Left lobe of liver (tissue), 2 donors: ENCODE measurements at places on chromosomes 11 and 22.

DNA sequence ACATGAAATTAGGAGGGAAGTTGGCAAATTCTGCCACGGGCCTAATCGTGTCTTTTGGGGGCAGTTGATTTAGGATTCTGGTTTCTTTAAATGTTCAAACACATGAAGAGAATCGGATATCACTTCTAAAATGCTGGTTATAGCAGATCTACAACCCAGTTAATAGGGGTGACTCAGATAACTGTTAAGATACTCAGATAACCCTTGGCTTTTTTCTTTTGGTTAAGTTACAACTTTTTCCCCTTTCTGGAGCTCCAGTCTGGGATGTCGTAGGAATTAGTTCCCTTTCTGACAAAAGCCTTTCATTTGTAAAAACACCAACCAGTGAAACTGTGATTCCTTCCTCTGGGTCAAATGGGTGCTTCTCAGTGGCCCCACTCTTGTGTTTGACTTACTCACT lies 976 bp downstream of the DEPDC7 start:
- no peak for DNase-seq

- DNase-seq, result no peak
These were observed 44.3 kb downstream of the POLD3 start for GRCh38 chr11:74636630-74637184.

GRCh38 chr11:118088531-118088930 lies 1.8 kb upstream of the SMIM35 start:
- DNase-seq, result no peak

- DNase-seq, result no peak
These were observed 11.9 kb downstream of the HIRA start for GRCh38 chr22:19419464-19420178.

- no peak for DNase-seq
These were observed 1.7 kb upstream of the TUBGCP6 start for GRCh38 chr22:50246242-50247175.

- DNase-seq, result no peak
These were observed 192.6 kb downstream of the HIPK3 start for GRCh38 chr11:33449798-33450197.

GRCh38 chr11:76410851-76411357 lies 29.8 kb downstream of the GVQW3 start:
- DNase-seq, result no peak

DNA sequence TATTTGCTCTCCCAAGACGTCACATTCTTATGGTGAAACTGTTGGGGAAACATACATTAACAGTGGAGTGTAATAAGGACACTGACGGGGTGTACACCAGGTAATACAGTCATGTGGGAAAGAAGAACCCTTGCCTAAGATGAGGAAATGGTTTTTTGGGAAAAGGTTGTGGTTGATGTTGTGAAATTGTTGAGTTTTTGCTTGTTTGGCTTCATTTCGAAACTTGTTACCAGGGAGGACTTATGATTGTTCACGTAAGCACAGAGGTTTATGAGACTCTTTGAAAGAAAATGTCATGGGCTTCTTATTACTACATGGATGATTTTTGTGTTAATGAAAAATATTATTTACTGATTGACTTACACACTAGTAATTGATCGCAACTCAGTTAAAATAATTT lies 16.8 kb downstream of the ANO3 start:
- no peak for DNase-seq

DNA sequence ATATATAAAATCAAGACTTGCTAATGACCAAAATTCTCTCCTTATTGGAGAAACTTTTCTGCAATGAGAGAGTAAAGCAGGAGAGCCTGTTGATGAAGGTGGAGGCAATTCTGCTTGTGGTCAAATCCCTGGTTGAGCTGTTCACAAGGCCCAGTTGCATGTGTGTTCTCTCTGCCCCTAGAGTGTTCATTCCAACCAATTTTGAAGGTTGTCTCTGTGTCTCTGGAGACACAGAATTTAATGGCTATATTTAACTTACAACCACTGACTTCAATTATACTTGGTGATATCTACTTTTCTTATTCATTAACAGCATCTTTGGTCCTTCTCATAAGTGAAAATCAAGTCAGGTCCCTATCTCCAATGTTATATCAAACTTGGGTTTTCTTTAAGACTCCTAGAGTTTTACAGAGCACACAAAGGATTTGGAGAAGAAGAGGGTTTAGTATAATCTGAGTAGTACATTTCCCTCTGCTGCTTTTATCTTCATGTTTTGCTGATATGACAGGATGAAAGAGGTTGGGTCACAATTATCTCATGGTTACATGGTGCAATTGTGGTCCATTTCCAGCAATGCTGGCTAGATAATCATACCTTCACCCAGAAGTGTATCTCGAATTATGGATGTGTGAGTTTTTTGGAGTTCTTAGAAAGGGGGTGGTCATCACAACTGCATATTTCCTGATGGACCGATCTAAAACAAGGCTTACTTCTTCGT lies 4.0 kb downstream of the OOSP4A start:
- DNase-seq, result no peak

DNA sequence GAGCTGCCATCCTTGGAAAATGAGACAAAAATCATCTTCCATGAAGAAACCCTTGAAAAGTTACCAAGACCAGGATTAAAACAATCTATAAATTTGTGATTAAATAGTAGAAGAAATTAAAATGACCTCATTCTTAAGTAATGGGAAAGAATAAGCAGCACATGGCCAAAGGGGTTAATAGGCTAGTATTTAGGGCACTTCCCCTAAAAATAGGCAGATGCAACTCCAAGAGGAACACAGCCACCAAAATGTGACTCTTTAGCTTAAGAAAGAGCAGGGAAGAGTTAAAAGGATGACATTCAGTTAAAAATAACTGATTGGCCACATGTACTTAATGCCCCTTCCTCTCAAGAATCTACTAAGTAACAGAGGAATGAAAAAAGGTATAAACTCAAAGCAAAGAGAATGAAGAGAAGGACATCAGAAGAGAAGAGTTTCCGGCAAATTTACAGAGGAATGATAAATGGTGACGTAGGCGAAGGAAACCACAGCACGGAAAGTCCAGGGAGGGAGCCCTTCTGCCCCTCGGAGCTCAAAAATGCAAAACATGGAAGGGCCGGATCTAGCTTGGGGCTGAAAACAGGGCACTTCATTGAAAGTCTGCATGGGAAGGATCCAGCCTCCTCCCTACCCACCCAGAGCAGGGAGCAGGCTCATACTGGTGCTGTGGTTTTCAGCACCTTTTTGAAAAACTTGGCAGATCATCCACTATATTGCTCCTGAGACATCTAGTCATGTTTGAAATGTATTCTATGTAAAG lies 17.8 kb downstream of the SCUBE2 start:
- DNase-seq, result no peak

DNA sequence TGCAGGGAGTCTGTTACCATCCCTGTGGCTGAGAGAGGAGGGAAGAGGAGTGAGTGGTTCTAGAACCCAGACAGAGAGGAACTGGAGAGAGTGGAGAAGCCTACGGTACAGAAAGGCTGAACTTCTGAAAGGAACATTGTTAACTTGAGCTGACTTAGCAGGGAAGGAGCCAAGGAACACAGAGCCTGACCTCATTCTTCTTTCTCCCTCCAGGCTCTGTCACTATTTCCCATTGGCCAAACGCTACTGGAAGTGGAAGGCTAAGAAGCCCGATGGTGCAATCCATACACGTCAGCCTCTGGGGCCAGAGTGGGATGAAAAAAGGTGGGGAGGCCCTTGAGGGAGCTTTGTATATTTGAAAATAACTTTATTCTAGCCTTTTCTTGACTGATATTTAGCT lies 16.5 kb upstream of the WT1 start:
- no peak for DNase-seq

DNA sequence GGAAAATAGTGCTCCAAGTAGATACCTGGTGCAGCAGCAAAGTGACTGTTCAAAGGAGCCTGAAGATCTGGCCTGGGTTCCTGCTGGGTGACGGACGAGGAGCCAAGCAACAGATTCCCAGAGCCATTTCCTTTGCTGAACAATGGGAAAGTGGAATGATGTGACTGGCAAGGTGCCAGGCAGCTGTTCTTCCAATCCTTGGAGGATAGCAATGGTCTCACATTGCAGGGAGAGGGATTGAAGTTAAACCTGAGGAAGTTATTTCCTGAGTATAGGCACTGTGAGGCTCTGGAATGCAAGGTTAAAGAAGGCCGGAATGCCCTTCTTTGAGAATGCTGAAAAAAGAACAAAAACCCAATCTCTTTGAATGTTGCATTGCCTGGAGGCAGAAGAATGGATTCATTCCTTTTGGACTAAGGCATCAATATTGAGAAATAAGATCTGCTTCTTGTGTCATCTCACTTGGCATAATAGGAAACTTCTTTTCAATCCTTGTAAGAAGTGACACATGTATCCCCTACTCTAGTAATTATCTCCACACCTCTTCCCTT lies 223.8 kb downstream of the BLID start:
- no peak for DNase-seq

DNA sequence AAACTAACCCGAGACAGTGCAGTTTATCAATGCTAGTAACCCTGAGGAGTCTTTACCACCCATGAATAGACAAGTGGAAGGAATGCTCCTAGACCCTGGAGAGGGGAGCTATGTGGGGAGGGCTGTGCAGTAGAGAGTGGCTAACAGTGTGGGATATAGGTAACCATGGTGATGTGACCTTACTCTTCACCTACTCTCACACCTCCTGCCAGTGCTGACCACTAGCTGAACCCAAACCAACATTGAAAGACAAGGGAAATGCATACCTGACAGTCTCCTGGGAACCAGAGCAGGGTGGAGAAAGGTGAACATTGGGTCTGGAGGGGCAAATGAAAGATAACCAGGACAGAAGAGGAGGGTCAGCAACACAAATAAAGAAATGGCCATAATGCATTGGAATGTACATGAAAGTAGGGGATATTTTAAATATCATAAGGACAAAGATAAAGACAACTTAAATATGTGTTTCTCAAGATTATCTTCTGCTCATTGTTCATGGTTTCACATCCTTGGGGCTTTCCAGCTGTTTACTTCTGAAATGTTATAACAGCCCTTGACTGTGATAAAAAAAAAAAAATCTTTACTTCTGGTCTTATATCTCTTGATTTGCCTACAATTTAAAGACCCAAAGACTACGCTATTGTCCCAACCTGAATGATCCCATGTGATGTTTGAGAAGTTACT lies 983.3 kb upstream of the TENM4 start:
- no peak for DNase-seq

DNA sequence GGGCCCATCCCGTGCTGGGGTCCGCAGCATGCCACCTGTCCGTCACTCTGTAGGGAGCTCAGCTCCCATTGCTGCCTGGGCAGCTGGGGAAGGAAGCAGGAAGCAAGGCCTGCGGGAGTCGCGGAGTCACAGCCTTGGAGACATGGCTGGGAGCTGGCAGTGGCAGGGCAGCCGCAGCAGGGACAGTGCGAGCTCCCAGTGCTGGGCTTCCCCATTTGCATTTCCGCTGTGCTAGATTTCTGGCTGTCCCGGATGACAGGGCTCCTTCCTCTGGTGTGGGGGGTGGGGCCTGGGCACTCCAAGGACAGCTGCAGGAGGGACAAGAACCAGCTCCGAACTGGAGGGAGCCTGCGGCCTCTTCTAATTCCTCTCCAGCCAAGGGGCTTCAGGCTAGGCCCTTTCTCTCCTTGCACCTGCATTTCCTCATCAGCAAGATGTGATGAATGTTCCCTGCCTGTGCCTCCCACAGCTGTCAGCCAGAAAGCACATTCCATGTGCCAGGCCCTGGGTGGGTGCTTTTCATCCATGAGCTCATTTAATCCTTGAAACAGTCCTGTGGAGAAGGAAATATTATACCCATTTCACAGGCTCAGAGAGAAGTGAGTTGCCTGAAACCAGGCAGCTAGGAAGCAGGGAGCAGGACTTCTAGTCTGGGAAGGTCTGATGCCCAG lies 48.0 kb downstream of the MYO7A start:
- DNase-seq, result no peak

DNA sequence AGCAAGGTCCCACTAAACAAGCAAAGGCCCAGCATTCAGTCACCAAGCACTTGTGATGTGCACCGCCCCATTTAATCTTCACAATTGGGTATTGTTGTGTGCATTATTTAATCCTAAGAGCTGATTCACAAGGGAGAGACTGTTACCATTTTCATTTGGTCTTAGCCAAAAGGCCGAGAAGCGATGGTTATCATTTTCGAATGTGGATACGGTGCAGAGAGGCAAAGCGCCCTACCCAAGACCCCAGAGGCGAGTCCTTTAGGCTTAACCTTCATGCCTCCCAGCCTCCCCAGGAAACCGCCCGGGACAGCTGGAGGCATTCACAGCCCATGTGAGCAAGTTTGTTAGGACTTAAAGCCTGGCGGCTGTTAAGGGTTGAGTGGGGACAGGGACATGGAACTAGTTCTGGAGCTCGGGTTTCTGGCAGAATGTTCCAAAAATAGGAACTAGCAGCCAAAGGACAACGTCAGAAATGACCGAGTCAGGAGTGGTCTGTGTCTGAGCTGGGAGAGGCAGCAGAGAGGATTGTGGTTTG lies 13.0 kb upstream of the UPK3A start:
- DNase-seq, result no peak

DNA sequence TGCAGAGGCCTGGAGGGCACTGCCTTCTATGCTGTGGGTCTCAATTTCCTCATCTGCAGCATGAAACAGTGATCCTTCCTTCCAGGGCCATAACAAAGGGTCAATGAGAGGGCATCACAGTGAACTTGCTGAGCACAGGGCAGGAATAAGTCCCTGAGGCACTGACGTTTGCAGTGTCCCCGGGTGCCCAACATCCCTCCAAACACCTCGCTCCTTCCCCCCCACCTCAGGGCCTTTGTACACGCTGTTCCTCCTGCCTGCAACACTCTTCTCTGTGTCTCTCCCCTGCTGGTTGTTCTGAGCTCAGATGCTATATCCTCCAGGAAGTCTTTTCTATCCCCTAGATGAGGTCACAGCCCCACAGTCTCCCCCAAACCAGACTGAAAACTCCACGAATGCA lies 59.7 kb upstream of the TCF20 start:
- no peak for DNase-seq

- no peak for DNase-seq
These were observed 72.3 kb downstream of the MN1 start for GRCh38 chr22:27729246-27729645.

- DNase-seq, result no peak
These were observed 292.5 kb downstream of the BRD1 start for GRCh38 chr22:49535126-49535525.

DNA sequence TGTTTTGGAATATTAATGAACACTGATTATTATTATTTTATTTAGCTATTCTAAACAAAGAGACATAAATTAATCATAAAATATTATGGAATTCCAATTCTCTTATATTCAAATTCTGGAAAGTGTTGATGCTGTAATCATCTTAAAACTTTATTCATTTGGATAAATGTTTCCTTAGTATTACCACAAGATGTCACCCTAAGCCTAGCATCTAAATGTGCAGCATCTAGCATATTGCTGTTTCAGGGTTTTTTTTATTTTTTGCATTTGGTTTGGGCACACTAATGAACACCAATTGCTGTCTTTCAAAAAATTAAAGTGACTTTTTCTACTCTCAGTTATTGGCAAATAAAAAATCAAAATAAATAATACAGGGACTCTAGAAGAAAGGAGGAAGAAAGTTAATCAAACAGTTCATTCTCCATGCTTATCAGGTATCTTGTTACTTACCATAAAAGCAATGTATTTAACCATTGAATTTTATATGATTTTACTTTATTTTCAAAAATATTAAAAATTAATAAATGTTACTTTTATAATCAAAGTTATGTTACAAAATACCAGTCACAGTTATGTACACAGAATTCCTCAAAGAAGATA lies 31.8 kb downstream of the DLG2 start:
- DNase-seq, result no peak

GRCh38 chr11:2655834-2656622 lies 43.8 kb downstream of the KCNQ1OT1 start:
- no peak for DNase-seq
